ENCODE measurements at places on chromosomes 3 and 15.

DNA sequence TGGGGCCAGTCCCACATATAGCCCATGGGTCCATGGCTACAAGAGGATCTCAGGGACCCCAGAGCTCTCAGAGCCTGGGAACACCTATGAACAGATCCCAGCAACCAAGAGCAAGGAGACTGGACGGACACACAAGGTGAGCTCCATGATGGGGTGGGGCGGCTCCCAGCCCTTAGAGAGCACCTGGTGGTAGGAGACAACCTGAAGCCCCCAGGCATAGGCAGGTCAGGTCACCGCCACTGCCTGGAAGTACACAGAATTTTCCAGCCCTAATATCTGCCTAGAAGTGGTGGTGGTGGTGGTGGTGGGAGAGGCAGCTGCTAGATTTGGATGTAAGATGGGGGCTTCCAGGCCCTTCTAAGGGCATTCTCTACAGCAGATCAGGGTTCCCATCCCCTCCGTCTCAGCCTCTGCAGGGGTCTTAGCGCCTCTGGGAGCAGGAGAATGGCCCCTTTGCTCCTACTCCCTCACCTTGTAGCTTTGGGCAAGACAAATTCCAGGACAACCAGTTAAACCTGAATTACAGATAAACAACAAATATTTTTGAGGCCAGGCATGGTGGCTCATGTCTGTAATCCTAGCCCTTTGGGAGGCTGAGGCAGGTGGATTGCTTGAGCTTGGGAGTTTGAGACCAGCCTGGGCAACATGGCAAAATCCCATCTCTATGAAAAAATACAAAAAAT lies 9.2 kb downstream of the SH2D7 start:
- no peak for DNase-seq

DNA sequence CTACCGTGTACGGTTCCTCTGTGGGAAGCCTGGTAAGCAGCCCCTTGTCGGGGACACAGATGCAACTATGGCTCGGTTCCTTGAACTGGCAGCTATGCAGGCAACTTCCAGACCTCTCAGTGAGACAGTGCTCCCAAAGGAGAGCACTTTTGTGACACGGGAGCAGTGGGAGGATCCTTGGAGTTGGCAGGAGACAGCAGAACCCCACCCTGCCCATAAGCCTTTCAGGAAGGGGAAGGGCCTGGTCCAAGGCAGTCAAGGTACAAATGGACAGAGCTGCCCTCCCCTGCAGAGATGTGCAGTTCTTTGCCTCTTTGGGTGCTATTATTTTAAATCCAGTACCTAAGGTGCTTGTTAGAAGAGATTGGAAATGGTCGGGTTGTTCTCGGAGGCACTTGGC lies 94.5 kb downstream of the MESD start:
- no peak for DNase-seq

- DNase-seq: no peak
Observed at GRCh38 chr3:173733029-173733652, 335.6 kb downstream of the NLGN1 start.

DNA sequence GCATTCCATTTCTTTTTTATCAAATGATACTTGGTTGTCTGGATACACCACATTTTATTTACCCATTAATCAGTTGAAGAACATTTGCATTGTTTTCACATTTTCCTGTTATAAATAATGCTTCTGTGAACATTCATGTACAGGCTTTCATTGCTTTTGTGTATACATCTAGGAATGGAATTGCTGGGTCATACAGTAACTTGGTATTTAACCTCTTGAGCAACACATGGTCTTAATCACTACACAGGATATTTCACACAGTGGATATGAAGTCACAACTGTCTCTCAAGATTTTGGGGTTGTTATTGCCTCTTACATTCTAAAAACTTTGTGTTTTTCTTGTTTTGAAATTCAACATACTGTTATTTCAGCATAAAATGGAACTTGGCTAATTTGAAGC lies 48.2 kb downstream of the C3orf85 start:
- DNase-seq: no peak

DNA sequence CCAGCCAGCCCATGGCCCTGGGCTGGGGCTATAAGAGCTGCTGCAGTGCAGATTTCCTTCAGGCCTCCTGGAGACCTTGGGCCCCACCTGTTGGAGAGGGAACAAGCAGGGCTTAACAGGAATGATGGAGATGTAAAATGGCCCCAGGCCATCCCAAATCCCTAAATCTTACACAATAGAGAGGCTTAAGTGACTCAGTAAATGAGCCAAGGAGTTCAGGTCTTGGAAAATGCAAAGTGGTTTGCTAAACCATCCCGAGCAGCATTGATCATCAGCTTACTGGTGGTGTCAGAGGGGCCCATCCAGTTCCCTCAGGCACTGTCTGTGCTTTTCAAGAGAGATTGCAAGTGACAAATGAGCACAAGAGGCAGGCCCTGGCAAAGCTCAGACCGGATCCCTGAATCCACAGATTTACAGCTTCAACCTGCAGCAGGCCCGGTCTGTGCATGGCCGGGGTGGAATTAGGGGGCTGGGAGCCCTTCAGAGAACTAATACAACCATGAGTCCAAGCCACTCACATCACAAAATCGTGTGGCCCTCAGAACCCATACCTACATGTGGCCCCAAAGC lies 325.4 kb downstream of the UACA start:
- DNase-seq: no peak

- no peak for DNase-seq
Observed at GRCh38 chr3:191628571-191628970, 167.6 kb downstream of the PYDC2 start.

DNA sequence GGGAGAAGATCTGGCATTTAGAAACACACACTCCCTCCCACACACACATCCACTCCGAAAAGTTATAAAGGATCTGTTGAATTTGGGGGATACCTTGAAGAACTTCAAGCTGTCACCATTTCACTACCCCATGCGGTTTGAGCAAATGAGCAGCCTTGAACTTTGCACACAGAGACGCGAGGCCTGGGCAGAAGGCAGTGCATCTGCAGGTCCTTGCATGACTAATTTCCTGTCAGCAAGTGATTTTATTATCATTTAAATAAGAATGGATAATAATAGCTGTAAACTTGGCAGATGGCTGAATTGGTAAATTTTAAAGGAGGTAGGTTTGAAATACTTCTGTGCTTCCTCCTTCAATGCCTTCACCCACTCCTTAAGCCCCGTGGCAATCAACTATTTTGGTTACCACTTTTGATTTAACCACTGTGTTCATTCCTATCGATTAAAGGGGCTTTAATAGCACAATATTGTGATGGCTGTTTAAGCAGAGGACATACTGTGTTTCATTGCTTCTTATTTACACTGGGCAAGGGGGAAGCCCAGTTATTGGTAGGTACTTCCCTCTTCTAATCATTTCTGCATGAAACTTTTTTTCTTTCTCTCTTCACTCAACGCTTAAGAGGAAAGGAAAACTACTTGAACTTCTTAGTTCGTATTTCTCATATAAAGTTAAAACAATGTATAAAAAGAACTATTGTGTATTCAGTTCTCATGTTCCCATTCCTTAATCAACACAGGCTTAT lies 108.1 kb downstream of the ROBO2 start:
- no peak for DNase-seq

- DNase-seq: no peak
Observed at GRCh38 chr15:38260077-38260476, 7.4 kb downstream of the SPRED1 start.

- DNase-seq: peak; percentile 57
Observed at GRCh38 chr3:128488991-128489673, 3.9 kb downstream of the GATA2 start.

DNA sequence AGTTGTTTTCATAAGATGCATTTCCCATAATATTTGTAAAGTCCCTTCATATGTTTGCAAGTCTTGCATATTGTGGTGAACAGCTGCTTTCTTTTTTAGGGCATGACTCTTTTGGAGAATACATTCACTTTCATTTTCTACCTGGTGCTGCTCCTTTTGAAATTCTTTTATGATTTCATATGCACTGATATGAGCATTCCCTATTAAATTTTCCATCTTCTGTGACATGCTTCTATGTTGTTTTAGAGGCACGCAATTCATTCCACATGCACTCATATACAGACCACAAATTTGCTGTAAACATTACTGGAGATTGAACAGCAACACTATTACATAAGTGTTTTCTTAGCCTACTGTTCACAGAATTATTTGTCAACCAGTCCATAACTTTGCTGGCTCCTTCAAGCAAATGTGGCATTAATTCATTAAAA lies 92.8 kb upstream of the TNFSF10 start:
- DNase-seq: no peak

- no peak for DNase-seq
Observed at GRCh38 chr15:59273234-59273633, 66.6 kb downstream of the LDHAL6B start.

GRCh38 chr15:53836618-53837017 lies 77.2 kb upstream of the WDR72 start:
- no peak for DNase-seq

- DNase-seq: no peak
Observed at GRCh38 chr3:187112934-187113793, 26.1 kb downstream of the RPL39L start.

- DNase-seq: no peak
Observed at GRCh38 chr3:49727924-49728361, 4.2 kb upstream of the GMPPB start.

- DNase-seq: no peak
Observed at GRCh38 chr3:61333192-61333961, 82.1 kb upstream of the FHIT start.

GRCh38 chr3:134597390-134597970 lies 53.3 kb downstream of the KY start:
- DNase-seq: no peak

DNA sequence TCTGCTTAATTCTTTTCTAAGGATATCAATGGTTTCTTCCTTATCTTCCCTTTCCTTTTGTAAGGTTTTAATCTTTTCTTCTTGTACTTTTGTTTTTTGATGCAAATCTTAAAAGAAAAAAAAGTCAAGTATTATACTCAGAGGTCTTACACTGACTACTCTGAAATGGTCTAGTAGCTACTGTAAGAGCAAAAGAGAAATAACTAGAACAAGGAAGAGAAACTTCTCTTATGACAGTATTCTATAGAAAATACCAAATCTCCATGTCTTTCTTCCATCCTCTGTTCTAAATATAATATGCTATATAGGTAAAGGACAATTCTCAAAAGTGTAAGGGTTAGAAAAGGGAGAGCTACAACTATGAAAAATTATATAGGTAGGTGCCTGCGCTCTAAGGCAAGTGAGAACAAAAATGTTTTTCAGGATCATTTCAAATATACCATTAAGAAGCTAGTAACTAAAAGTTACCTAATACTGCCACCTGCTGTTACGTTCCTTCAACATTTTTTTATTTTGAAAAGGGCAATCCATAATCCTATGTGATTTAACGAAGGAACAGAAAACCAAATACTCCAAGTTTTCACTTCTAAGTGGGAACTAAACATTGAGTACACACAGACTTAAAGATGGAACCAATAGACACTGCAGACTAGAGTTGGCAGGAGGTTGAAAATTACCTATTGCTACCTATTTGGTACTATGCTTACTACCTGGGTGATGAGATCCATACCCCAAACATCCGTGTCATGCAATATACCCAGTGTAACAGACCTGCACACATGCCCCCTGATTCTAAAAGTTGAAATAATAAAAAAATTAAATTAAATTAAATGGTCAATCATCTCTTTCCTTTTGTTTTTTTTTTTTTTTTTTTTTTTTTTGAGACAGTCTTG lies 36.7 kb downstream of the CIP2A start:
- no peak for DNase-seq

- peak; percentile 69 for DNase-seq
Observed at GRCh38 chr15:81292523-81293001, 31.4 kb downstream of the STARD5 start.

GRCh38 chr15:51121118-51121517 lies 26.4 kb upstream of the TNFAIP8L3 start:
- peak; percentile 9 for DNase-seq

GRCh38 chr3:71881732-71882131 lies 96.8 kb upstream of the PROK2 start:
- no peak for DNase-seq

DNA sequence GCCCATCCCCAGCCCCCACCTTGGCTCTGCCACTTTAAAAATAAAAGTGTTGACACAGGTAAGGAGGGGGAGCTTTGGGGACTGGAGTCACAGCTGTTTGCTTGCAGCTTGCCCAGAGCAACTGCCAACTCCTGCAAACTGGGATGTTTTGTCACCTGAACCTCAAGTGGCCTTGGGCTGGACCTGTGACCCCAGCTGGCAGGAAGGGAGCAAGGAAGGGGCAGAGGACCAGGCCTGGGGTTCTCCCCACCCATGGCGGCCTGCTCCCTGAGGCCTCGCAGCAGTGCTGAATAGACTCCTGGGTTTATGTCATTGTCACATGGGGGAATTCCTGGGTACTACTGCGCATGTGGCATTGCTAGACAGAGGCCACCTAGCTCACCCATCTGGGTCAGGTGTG lies 246.9 kb upstream of the TLE3 start:
- no peak for DNase-seq

DNA sequence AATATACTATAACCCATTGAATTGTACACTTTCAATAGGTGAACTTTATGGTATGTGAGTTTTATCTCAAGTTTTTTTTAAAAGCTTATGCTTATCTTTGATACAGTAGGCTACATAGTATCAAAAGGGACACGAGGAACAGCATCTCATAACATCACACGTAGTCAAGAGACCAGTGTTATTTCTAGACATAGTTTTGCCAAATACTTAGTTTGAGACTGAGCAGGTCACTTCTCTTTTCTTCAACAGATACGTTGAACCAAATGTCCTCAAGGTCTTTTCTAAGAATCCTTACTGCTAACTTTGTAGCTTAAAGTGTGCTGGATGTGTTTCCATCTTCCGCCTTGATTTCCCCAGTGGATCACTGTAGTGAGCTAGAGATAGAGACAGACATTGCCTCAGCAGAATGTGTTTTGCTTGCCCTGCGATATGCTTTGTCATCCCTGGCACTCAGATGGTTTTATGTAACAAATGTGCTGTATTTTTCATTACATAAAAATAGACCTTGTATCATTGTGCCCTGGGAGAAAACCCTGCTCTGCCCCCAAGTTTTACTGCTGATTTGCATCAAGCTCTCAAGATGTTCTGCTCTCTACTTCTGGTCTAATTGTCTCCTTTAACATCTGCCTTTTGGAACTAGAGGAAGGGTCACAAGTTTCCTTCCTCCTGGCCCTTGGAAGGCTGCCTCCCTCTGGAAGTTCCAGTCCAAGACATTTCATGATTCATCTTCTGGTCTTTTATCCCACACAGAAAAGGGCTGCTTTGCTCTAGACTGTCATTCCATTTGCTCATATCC lies 426.4 kb upstream of the RGMA start:
- no peak for DNase-seq
